NCI-H748 treated with DMSO at 0.1 percent for 48 hours (cell line): ENCODE measurements at places on chromosomes 11 and 22.

DNA sequence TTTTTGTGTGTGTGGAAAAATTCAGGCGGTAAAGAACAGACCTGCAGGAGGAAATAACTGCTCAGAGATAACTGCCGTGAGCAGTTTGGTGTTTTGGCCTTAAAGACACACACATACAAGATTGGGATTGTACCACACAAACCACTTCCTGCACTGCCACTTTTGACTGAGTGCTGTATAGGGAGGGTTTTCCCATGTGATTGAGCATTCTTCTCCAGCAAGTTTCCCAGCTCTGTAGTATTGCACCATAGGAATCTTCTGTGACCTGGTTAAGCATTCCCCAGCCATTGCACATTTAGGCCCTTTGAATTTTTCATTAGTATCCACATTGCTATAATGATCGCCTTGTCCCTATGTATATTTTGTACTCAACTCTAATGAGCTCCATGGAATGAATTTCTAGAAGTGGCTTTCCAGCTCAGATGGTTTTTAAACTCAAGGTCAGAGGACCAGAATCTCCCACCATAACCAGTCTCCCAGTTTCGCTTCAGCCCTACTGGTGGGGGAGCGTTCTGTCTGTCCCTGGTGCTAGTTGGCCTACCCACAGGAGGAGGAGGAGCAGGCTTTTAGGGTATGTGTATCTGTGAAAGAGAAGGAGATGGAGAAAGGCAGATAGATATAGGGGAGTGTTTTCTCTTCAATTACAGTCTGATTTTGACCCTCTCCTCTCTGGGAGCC lies 9.3 kb downstream of the CD82 start:
- no peak for DNase-seq

DNA sequence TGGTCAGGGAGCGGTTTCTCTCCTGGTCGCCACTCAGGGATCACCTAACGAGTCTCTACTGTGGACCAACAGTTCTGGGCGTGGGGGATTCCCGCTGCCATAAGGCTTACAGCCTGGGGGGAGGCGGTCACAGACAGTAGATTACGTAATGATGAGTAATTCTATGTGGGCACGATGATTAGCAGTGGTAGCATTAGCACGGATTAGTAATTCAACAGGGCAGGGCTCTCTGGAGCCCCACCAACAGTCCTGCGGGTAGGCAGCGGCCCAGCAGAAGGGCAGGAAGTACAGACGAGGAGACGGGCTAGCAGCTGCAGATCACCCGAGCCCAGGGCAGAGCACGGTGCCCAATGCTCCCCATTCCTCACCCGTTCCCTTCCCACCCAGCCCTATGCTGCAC lies 3.6 kb downstream of the SHISAL1 start:
- no peak for DNase-seq

DNA sequence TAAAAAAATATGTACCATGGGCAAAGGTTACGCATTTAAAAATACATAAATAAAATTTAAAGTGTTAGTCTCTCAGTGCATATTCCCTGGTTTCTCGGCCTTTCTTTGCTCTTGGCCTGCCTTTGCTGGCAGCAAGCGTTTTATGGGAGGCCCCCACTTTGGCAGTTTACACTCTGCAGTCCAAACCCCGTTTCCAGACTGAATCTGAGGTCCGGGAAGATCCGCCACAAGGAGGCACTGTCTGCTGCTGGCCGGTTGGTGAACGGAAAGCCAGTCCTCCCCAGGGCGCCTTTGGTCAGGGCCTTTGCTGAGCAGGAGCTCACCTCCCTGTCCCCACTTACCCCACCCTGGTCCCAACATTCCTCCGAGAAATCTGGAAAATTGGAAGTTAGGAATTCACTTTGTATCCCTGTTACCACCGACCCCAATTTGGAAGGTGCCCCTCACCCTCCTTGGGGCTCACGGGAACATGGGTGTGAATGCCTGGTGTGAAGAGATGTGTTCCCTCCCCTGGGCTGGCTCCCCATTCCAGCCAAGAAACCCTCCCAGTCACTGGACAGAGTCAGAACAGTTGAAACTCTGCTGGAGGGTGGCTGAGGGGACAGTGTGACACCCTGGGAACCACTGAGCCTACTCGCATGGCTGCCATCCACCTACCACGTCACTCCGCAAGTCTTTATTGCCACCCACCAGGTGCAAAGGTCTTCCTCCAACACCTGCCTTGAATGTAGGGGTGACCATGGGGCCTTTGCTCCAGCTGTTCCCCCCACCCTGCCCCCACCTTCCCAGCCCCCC lies 9.4 kb upstream of the SF1 start:
- no peak for DNase-seq

GRCh38 chr11:68381716-68382115 lies 69.3 kb downstream of the LRP5 start:
- DNase-seq, result no peak

GRCh38 chr11:102940714-102941588 lies 14.6 kb downstream of the MMP13 start:
- peak; percentile 38 for DNase-seq

DNA sequence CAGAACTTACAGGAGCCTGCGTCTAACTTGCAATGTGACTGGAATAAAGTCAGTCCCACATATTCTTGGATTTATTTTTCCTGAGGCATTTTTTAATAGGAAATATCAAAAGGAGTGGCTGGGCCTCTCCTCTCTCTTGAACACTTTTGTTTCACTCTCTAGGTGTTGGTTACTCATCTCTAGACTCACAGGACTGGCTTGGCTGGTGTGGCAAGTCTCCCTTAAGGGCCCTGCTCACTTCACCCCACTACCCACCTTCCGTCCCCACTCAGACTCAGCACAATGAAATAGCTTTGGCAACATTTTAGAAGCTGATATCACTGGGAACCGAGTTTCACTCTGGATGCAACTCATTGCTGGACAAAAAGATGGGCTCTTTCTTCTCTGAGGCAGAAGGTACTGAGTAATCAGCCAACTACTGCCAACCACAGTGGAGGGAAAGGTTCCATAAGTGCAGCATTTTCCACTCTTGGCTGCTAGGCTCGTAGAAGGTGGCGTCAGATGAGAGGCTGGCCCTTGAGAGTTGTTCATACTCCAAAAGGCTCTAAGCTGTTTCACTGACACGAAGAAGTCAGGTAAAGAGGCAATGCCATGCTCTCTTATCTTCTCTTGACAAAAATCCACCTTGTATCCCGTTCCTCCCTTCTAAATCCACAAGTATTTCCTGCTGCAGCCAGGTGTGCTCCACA lies 390.6 kb downstream of the SOX6 start:
- DNase-seq, result no peak

GRCh38 chr11:41437006-41437490 lies 22.4 kb downstream of the LRRC4C start:
- no peak for DNase-seq
